ENCODE measurements at places on chromosomes 12 and 14. TPM values are rescaled to one million over a fixed set of nuclear protein-coding genes. Genes with fewer than 3 reads are reported as not detected.

BRF1 gene
- 13.7 TPM for total RNA-seq

NTF3 gene
- 8.6 TPM for total RNA-seq

DNA sequence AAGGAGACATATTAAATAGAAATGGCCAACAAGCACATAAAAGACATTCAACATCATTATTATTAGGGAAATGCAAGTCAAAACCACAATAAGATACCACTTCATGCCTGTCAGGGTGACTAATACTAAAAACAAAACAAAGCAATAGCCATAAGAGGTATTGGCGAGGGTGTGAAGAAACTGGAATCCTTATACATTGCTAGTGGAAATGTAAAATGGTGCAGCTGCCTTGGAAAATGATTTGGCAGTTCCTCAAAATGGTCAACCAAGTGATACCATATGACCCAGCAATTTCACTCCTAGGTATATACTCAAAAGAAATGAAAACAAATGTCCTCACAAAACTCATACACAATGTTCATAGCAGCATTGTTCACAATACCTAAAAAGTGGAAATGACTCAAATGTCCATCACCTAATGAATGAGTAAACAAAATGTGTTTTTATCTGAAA is 27.0 kb downstream of the GPR135 start:
- DNase-seq: peak; percentile 71

DNA sequence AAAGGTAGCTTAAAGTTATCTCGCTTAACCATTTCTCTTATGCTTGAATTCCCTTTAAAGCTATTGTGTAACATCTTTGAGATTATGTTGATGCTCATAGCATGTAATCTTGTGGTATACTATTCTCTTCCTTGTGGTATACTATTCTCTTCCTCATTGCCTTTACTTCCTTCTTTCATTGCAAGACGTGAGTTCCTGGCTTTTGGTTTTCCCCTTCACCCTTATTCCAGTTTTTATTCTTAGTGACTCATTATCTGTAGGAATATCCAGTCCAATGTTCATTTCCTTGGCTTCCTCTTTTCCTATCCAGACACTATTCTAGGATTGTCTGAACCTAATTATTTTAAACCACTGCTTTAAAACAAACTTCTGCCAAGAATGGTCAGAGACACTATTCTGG is 564.0 kb downstream of the CCER1 start:
- peak; percentile 1 for DNase-seq

GRCh38 chr12:6532927-6533652 is 1.2 kb upstream of the GAPDH start:
- peak; percentile 94 for DNase-seq

GRCh38 chr12:26453246-26453645 is 257.9 kb downstream of the SSPN start:
- no peak for DNase-seq

GRCh38 chr12:129693731-129694130 is 210.1 kb downstream of the TMEM132D start:
- DNase-seq: peak; percentile 67

ASIC1 gene
- total RNA-seq: 0.24 TPM

CCDC85C gene
- total RNA-seq: 5.8 TPM

TAS2R10 gene
- 0.68 TPM for total RNA-seq

TAS2R9 gene
- total RNA-seq: not detected

EIF2S3B gene
- 0.29 TPM for total RNA-seq

GRCh38 chr12:83541446-83541845 is 854.7 kb downstream of the TMTC2 start:
- no peak for DNase-seq

SLC5A8 gene
- not detected for total RNA-seq

DNA sequence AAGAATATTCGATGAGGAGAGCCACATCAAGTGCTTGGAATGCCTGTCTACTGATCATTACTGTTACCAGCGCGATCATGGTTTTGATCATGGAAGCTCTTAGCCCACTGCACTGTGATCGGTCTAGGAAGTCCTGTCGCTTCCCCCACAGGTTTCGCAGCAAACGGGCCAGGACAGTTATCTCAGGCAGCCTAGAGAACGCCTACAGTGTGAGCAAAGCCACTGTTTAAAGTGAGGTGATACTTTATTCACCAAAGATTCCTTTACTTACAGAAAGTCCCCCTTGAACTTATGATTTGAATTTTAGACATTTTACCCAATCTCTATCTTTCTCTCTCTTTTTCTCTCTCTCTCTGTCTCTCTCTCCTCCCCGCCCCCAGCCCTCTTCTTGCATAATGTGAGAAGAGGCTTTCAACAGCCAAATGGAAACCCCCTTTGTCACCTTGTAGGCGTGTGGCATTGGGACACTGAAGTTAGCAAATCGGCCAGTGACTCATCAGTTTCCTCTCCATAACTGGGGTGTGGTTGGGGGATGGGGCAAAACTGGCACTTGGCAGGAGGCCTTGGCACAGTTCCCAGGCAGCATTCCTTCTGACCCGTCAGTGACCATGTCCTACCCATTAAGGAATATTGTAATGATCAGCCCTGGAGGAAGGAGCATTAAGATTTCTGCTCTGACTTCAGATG is 214.8 kb downstream of the CHST11 start:
- peak; percentile 96 for DNase-seq

RITA1 gene
- total RNA-seq: 39.5 TPM

GRCh38 chr14:21498540-21499526 is 12.3 kb downstream of the METTL3 start:
- DNase-seq: peak; percentile 39

- no peak for DNase-seq
Measured at GRCh38 chr12:80794551-80794950, 77.8 kb downstream of the MYF5 start.

- DNase-seq: peak; percentile 89
Measured at GRCh38 chr12:116495260-116495659, 63.9 kb upstream of the MAP1LC3B2 start.

- peak; percentile 95 for DNase-seq
Measured at GRCh38 chr14:22836301-22837113, at the start of gene MMP14. TSS of gene MMP14 (plus strand) at chr14:22836585. CDS start at chr14:22836818, 233 bp downstream.

GRCh38 chr12:18521461-18521860 is 216.4 kb downstream of the PLCZ1 start:
- no peak for DNase-seq

DNA sequence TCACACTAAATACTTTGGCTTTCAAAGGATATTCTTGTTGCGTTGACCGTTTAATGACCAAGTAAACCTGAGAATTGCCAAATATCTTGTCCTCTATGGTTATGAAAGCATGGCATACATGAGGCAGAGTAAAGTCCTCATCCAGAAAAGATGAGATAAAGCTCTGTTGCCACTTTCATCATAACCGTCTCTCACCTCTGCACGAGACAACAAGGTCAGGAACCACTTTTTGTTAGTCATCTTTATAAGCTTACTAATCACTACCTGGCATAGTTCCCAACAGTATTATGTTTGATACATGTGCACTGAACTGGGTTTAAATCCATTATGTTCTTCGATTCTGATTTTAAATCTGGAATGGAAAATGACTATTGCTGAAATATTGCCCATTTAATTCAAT is 31.3 kb downstream of the PTPRB start:
- peak; percentile 61 for DNase-seq

GRCh38 chr14:76710056-76711010 is 50.9 kb upstream of the VASH1 start:
- DNase-seq: peak; percentile 42

DNA sequence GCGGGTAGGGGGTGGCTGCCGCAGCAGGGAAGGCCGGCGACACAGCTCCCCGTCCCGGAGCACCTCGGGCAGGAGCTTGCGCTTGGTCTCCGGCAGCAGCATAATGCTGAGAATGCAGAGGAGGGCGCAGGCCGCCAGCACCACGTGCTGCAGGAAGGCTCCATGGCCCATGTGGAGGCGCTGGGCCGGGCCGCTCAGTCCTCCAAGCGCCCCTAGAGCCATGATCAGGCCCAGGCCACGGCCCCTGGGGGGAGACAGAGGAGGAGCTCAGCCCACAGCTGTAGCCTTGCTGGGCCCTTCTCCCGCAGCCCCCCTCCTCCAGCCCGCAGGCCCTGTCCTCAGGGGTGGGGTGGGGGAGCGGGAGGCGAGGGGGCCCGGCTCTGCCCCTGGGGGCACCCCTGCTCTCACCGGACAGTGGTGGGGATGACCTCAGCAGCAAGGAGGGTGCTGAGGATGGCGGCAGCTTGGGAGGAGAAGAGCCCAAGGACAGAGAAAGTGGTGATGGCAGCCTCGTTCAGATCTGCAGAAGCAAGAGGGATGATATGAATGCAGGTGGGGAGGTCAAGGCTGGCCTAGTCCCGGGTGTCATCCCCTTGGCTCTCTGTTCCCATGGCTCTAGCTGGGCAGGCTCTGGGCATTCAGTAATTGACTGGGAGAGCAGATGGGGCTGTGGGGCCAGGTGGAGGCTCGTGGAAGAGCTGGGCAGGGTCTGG is 5.8 kb downstream of the SLC22A17 start:
- no peak for DNase-seq

Data from RPMI7951 (cell line).